Mesothelial cell of epicardium (in vitro differentiated cells): ENCODE measurements at places on chromosomes 6 and 20.

GRCh38 chr6:153956808-153957207 is 82.2 kb upstream of the OPRM1 start:
- DNase-seq = no peak

DNA sequence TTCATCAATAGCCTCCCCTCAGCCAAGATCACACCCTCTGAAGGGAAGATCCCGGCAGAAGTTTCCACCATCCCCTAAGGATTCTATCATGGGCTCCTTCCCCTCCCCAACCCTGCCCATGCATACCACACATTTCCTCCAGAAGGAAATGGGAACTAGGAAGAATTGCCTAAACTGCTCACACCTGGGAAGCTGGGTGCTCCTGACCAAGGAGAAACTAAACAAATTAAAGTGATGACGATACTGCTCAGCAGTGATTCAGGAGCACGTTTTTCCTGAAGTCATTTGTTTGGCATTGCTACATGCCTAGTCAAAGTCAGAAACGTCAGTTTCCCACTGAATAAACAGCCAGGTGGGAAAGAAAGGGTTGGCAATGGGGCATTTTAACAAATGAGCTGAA is 136.1 kb upstream of the CDYL start:
- no peak for DNase-seq

DNA sequence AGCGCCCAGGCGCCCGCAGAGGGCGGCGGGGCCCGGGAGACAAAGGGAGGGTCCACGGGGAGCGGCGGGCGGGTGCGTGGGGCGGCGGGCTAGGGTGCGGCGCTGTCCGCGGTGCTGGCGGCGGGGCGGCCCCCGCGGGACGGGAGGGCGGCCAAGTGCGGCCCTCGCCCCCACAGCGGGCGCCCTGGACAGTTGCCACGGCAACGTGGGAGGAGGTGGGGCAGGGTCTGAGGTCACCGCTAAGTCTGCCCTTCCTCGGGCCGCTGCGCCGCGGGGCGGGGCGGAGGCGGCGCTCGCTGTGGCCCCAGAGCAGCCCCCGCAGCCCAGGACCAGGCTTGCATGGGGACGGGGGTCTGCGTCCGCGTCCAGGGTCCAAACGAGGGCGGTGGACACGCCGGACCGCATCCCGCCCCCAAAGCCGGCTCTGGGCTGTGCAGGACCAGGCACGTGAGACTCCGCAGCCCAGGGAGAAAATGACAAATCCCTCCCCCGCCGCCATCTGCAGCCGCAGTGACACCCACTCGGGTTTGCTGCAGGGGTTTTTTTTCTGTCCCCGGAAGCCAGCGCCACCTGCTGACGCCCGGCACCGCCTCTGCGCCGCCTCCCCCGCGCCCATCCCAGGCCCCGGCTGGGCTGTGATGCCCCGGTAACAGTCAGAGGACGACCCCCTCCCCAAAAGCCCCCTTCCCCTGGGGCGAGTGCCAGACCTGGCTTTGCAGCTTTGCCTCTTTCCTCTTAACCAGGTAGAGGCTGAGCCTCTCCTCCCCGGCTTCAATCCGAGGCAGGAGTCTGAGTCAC is 36.8 kb downstream of the YTHDF1 start:
- no peak for DNase-seq

DNA sequence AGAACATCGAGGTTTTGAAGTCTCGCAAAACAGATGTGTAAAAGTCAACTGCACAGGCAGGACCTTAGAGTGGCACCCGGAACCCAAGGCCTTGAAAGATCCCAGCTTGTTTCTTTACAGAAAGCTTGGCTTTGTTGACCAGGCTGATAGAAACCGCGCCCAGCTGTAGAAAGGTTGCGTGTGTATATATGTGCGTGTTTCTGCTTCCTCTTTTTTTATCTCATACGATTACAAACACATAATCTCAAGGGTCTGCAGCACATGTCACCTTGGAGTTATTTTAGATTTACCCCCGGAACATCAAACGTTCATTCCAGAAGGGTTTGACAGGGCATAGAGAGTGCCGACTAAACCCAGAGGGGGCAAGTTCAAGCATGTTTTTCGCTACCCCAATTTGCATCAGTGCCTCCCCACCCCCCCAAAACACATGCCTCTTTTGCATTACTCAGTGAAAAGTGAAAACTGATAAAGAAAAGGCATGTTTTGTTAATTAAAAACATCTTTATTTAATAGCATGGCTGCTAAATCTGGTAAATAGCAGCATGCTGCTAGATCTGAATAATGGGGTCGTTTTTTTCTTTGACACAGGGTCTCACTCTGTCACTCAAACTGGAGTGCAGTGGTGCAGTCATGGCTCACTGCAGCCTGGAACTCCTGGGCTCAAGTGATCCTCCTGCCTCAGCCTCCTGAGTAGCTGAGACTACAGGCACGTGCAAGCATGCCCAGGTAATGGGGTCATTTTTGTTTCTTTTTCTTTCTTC is 33.2 kb upstream of the NCOA3 start:
- no peak for DNase-seq

DNA sequence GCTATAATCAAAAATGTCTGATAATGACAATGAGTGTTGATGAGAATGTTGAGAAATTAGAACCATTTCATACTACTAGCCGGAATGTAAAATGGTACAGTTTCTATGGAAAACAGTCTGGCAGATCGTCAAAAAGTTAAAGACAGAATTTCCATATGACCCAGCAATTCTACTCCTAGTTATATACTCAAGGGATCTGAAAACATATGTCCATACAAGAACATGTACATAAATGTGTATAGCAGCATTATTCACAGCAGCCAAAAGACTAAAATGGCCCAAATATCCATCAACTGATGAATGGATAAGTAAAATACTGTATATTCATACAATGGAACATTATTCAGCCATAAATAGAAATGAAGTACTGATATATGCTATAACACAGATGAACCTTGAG is 236.2 kb downstream of the BTBD9 start:
- DNase-seq = no peak

DNA sequence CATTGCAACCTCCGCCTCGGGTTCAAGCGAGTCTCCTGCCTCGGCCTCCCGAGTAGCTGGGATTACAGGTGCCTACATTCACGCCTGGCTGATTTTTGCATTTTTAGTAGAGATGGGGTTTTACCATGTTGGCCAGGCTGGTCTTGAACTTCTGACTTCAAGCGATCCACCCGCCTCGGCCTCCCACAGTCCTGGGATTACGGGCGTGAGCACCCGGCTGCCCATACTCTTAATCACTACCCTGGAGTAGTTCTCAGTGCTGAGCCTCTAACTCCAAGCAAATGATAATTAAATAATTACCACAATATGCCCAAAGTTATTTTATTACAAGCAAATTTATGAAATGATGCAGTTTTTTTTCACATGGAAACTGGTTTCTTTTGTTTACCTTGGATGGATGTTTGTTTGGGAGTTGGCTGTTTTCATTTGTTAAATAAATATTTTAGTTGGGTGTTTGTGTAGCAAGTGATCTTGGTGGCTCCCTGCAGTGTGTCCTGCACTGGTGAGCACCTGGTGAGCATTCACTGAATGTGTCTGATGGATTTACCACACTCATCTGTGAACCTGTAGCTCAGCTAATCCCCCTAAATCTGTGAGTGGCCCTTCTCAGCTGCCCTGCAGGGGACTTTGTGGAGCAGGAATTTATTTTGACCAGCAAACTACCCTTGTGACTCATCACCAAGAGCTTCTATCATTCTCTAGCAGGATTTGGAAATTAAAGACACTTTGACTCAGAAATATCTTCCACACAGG is 36.9 kb downstream of the UTRN start:
- no peak for DNase-seq

GRCh38 chr20:48603116-48603818 is 224.5 kb downstream of the PREX1 start:
- DNase-seq = no peak

- DNase-seq = no peak
Observed at GRCh38 chr20:37297066-37297736, 7.7 kb downstream of the MANBAL start.

- no peak for DNase-seq
Observed at GRCh38 chr20:5539691-5540090, 210.5 kb upstream of the SHLD1 start.

DNA sequence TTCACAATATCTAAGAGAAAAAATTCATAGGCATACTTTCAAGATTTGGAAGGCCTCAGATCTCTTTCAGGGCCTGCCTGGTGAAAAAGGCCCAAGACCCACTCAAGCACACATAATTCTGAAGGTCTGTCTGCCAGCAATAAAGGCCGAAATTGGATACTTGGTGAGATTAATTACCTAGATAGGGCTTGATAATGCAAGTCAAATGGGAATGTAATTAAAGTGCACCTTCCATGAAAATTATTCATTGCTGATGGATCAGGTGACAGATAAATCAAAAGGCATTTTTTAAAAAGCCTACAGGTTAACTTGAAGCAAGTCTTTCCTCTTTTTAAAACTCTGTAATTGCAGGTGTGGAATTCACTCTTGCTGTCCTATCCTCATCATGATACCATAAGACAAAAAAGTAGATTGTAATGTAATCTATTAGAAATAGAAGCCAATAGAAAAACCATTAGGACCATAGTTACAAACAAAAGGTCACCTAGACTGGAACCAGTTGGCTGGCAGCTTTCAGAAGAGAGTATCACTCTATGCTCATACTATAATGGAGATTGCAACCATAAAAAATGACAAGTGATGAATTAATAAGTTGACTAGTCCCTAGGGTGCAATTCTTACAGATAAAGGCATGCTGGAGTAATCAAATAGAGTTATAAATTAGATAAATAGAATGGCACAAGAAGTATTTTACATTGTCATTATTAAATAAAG is 77.3 kb downstream of the EPHA7 start:
- DNase-seq = no peak

- DNase-seq = no peak
Observed at GRCh38 chr20:54292185-54292584, 84.3 kb downstream of the PFDN4 start.

GRCh38 chr6:109916759-109917158 is 61.4 kb upstream of the GPR6 start:
- DNase-seq = no peak

DNA sequence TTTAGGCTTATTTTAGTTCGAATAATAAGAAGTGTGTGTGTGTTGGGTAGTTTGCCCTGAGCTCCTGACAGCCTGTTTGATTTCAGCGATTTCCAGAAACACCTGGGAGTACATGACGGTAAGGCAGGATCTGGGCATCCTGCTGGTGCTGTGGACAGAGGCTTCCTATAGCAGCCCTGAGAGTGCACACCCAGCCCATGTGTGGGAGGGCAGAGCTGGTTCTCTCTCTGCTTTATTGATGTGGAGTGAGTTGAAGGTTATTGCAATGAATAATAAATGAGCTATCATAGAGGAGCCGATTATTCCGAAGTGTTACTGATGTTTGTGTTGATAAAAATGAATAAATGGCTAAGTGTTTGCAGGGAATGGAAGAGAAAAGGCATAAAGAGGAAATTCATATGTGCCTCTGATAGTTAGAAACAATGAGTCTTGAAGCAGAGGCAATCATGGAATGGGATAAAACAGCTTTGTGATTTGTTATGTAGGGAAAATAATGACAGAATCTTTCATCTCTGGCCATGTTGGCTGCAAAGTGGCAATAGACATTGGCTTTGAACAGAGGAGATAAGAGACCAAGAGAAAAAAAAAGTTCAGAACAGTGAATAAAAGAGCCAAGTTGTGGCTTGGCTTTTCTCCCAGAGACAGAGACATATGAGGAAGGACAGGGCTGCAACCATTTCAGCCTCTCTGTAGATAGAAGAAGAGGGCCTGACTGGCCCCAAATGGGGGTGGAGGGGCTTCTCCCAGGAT is 166.2 kb upstream of the CHD6 start:
- DNase-seq = no peak

DNA sequence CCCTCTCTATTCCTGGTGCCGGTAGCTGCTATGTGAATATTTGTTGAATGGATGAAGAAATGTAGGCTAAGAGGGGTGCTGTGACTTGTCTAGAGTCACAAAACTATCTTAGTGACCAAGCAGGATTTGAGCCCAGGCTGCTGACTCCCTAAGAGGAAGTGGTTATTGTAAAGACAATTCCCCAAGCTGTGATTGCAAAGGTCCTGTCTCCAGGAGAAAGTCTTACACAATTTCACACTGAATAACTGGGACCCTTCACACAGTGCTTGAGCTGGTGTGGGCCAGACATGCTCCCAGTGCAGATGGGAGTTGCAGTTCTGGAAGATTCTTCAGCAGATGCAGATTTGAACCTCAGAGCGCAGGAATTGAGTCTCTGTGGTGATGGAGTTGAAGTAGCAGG is 38.1 kb downstream of the IYD start:
- no peak for DNase-seq

GRCh38 chr6:121413879-121414278 is 21.6 kb upstream of the GJA1 start:
- no peak for DNase-seq

DNA sequence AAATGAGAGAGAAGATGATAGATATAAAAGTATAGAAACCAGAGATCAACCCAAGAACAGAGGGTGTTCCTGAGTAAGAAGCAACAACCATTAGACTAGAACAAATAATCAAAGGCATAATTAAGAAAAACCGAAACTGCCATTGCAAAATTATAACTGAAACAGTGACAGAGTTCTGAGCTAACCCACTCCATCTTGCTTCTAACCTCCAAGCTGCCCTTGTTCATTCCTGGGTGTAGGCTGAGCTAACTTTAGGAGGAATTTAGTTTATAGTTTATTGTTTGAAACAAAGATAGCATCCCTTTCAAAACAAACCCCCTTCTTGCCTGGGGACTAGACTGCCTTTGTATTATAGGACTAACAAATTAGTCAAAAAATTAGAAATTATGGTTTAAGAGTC is 56.1 kb upstream of the PRND start:
- no peak for DNase-seq

GRCh38 chr6:41767112-41767833 is 12.4 kb downstream of the FRS3 start:
- no peak for DNase-seq

DNA sequence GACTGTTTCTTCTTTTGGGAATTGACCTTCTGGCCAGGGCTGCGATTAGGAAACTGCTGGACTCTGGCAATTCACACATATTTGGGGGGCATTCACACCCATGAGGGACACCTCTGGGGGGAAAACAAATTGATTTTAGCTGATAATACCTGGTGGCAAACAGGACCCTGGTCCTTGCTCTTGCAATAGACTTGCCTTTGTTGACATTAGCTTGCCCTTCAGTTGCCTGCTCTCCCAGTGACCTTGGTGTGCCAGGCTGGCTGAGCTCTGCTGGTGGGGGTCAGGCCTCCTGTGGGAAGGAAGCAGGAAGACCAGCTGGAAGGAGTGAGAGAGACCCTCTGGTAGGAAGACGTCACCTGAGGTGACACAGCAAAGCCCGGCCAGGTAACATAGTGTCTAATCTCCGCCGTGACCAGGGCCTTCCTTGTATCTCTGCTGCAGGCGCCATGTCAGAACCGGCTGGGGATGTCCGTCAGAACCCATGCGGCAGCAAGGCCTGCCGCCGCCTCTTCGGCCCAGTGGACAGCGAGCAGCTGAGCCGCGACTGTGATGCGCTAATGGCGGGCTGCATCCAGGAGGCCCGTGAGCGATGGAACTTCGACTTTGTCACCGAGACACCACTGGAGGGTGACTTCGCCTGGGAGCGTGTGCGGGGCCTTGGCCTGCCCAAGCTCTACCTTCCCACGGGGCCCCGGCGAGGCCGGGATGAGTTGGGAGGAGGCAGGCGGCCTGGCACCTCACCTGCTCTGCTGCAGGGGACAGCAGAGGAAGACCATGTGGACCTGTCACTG is 5.3 kb downstream of the CDKN1A start:
- DNase-seq = no peak
